ENCODE measurements at places on chromosomes 2 and 18. TPM values are rescaled to one million over a fixed set of nuclear protein-coding genes. Genes with fewer than 3 reads are reported as not detected.

DNA sequence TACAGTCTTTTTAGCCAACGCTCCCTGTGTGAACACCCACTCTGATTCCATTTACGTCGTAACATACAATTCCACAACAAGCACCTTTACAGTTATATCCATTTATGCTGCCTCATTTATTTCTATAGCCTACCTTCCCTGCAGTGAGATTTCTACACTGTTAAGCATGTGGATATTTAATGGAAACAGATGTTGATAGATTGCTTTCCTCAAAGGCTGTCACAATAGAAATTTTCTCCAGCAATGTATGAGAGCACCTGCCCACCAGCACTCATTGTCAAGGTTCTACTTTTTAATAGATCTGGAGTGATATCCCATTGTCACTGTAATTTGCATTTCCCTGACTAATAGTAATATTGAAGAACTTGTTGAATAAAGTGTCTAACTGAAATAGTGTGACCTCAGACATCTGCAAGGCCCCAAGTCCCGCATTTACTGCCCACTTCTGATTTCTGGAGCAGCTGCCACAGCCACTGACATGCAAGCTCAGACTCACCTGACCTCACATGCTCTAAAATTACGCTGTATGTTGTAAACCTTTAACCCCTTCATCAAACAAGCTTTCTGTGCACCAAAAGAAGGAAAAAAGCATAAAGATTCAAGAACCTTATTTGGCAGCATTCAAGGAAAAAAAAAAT, 295.1 kb downstream of the CNTNAP5 start:
- DNase-seq = no peak

- no peak for DNase-seq
These were observed 151.1 kb upstream of the RIOK3 start for GRCh38 chr18:23301972-23302371.

- DNase-seq = no peak
These were observed 39.7 kb downstream of the PID1 start for GRCh38 chr2:229231328-229231868.

GRCh38 chr2:113073325-113073834, 5.6 kb downstream of the IL1F10 start:
- no peak for DNase-seq

DNA sequence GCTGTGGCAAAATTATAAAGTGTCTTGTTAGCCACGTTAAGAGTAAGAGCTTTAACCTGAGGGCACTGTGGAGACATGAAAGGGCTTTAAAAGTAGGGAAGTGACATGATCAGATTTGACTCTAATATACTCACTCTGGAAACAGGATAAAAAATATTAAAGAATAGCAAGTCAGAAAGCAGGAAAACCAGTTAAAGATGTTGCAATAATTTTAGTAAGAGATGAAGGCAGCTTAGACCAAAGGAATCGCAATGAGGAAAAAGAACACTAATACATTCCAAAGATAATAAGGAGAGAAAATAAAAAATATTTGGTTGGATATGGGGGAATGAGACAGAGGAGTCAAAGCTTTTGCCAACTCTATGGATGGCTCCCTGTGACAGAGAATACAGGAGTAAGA, 183.8 kb downstream of the DYM start:
- no peak for DNase-seq

GRCh38 chr2:22198381-22199283, 1074.9 kb downstream of the TDRD15 start:
- no peak for DNase-seq

DNA sequence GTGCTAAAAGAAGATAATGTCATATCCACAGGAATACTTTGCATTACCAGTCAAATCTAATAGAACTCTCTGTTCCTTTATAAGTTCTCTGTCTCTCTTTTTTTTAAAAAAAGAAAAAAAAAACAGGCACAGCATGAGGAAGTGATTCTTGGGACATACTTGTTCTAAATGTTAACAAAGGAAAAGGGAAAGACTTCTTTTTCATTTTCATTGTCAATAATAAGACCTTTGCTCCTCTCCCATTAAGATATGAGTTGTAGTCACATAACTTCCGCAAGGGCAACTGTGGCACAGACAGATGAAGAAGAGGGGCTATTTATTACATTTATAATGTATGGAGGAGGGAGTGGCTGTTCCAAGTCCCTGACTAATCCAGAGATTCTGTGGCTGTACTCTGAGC, 4.7 kb downstream of the CD302 start:
- DNase-seq = no peak

The SETBP1 gene
- total RNA-seq = 3.7 TPM

The EGR4 gene
- total RNA-seq = not detected

The IL36B gene
- total RNA-seq = not detected

The GALNT5 gene
- under 0.01 TPM for total RNA-seq

The CXCR4 gene
- 30.5 TPM for total RNA-seq

The ASB18 gene
- not detected for total RNA-seq

The COA5 gene
- 23.7 TPM for total RNA-seq

The CSRNP3 gene
- not detected for total RNA-seq

The GREB1L gene
- 0.20 TPM for total RNA-seq
